ENCODE measurements at places on chromosomes 7 and 10.

DNA sequence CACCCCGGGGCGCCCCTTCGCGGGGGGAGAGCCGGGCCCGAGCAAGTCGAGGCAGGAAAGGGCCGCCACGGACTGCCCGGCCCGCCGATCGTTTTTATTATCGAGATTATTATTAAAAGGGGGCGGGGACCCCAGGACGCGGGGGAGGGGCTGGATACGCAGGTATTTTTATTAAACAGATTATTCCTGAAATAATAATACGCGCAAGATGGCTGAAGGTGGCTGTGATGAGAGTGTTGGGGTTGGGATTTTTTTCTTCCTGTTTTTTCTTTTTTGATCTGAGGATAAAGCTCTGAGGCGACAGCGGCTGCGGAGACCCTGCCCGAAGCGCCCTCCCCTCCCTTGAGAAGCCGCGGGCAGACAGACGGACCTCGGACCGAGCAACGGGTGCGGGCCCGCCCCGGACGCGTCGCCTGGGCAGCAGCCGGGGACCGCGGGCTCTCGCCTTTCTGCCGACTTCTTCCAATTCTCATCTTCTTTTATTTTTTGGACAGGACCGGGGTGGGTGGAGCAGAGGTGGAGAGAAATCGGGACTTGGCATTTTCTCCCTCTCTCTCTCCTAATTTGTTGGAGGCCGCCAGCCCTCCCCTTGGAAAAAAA is 1.4 kb upstream of the TRIM8 start:
- DNase-seq = peak; percentile 37

GRCh38 chr7:116340201-116340847 is 130.0 kb downstream of the TES start:
- DNase-seq = no peak

DNA sequence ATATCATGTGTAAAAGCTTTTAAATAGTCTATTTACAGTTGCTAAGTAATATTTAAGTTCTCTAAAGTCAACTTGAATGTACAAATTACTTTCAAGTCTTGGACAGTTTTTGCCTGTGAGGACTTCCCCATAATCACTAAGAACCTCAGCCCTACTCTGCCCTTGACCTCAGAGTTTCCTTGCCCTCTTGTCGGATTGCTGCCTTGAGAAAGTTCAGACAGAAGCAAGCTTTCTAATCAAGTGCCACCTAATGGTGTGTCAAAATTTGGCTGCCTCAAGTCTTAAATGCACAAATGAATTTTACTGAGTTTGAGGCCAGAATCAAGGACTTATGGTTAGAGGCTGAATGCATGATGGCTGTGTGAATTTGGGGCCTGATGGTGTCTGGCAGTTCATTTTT is 88.3 kb upstream of the KAT6B start:
- DNase-seq = no peak

DNA sequence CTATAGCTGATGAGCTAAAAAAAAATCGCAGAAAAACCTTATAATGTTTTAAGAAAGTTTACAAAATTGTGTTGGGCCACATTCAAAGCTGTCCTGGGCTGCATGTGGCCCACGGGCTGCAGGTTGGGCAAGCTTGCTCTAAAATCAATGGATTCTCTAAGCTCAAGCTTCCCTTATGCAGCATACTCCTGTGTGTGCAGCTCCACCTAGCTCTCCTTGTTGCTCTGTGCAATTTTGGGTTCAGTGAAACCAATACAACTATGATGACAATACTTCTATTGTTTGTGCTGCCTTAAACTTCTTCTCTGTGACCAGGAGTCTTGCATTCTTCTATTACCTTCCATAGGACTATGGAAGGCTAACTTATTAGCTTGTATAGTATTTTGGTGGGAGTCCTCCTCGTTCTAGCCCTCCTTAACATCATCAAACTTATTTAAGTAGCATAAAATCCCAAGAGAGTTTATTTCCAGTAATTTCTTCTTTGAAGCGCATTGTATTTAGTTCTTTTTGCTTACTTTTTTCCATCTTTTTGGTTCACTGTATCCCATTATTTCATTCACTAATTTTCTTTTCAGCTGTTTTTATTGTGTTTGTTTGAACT is 170.9 kb upstream of the SMIM30 start:
- no peak for DNase-seq

- no peak for DNase-seq
Measured at GRCh38 chr7:37083311-37084096, 359.2 kb upstream of the AOAH start.

DNA sequence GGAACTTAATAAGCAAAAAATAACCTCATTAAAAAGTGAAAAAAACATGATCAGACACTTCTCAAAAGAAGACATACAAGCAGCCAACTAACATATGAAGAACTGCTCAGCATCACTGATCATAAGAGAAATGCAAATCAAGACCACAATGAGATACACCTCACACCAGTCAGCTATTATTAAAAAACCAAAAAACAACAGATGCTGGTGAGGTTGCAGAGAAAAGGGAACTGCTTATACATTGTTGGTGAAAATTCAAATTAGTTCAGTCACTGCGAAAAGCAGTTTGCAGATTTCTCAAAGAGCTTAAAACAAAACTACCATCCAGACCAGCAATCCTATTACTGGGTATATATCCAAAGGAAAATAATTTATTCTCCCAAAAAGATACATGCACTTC is 513.3 kb downstream of the MDFIC start:
- no peak for DNase-seq

DNA sequence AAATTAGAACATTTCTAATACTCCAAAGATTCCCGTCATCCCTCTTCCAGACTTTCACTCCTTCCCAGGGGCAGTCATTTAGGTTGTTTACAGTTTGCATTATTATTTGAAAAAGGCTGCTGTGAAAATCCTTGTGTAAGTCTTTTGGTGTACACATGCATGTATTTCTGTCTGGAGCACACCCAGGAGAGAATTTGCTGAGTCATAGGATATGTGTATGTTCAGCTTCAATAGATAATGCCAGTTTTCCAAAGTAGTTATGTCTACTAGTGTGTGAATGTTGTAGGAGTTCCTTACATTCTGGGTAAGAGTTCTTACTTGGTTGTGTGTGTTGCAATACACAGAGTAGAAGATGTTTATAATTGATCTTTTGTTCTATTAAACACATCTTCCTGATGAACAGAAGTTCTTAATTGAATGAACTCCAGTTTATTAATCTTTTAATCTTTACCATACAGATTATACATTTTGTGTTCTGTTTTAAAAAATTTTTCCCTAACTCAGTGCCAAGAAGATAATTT is 25.3 kb downstream of the CROT start:
- no peak for DNase-seq

DNA sequence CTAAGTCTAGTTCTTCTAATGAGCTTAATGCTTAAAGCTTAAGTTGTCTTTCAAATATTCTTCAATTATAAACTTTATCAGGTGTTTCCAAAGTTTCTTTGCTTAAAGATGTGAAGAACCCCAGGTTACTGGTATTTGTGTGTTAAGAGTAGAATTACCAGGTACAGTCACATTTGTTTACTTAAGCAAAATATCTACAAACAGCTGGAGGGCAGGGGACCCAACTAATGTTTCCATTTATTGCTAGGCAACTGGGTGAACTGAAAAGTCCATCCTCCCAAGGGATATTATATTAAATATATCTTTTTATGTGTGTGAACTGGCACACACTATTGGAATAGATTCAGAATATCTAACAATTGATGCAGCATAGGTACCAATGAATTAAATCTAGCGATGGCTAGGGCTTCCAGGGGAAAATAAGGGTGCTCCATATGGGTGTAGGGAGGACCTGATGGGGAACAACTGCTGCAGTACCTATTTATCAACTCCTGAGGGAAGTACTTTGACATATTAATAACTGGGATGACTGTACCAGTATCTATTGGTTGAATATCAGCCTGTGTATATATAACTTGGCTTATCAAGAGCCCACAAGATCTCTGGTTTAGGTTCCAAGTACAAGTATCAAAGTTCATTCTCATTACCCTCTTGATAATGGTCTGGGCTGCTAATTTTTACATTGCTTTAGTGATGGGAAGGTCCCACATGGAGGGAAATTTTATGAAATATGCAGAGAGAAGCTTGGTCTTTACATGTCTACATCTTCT is 10.3 kb upstream of the AGR3 start:
- DNase-seq = no peak

- DNase-seq = no peak
Measured at GRCh38 chr10:91901784-91902677, 7.3 kb downstream of the FGFBP3 start.

DNA sequence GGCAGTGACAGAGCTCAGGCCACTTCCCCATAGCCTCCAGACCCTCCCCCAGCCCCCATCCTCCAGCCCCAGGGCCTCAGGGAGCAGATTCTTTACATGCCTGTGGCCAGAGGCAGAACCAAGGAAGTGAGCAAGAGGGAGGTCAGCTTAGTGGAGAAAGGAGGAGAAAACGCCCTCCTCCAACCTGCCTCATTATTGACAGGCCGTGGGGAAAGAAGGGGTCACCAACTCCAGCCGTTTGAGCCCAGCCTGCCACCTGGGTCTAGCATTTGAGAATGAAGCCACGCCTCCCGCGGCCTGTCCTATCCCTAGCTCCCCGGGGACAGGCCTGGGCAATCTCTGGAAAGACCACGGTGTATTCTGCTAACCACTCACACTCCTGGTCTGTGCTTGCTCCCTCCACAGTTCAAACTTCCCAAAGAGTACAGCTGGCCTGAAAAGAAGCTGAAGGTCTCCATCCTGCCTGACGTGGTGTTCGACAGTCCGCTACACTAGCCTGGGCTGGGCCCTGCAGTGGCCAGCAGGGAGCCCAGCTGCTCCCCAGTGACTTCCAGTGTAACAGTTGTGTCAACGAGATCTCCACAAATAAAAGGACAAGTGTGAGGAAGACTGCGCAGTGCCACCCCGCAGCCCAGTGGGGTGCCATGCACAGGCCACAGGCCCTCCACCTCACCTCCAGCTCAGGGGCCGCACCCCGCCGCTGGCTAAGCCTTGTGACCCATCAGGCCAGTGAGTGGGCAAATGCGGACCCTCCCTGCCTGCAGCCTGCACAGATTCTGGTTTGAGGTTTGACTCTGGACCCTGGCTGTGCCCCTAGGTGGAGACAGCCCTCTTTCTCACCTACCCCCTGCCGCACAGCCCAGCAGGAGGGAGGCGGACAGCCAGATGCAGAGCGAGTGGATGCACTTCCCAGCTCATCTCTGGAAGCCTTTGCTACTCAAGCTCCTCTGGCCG is 14.3 kb upstream of the TRIM8 start:
- no peak for DNase-seq

All from progenitor cell of endocrine pancreas (in vitro differentiated cells).